ENCODE measurements at places on chromosomes 13 and 19. TPM values are rescaled to one million over a fixed set of nuclear protein-coding genes. Genes with fewer than 3 reads are reported as not detected.
A peak's percentile ranks its signal among the peaks of the same experiment; 100 is the strongest.

DNA sequence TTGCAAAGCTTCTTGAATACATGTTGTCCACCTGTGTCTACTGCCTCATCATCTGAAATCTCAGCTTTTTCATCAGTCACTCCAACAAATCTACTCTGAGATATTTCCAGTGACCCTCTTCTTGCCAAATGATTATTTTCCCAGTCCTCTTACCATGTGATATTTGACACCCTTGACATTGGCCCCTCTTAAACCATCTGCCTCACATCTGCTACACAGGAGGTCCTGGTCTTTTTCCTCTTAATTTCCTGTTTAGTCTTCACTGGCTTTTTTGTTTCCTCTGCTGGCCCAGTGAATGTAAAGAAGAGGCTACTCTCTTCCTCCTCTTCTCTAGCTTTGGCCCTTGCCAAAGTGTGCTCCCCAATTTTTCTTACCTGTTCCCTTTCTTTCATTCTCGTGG is 218.7 kb downstream of the DNAJC15 start:
- no peaks in the 10 kb centered on the region for H3K36me3 ChIP-seq
- H3K4me3 ChIP-seq: no peak overlapping the region
- no peaks in the 10 kb centered on the region for H3K27me3 ChIP-seq
- H3K4me1 ChIP-seq: no peaks in the 10 kb centered on the region
- H3K27ac ChIP-seq: no peak overlapping the region

DNA sequence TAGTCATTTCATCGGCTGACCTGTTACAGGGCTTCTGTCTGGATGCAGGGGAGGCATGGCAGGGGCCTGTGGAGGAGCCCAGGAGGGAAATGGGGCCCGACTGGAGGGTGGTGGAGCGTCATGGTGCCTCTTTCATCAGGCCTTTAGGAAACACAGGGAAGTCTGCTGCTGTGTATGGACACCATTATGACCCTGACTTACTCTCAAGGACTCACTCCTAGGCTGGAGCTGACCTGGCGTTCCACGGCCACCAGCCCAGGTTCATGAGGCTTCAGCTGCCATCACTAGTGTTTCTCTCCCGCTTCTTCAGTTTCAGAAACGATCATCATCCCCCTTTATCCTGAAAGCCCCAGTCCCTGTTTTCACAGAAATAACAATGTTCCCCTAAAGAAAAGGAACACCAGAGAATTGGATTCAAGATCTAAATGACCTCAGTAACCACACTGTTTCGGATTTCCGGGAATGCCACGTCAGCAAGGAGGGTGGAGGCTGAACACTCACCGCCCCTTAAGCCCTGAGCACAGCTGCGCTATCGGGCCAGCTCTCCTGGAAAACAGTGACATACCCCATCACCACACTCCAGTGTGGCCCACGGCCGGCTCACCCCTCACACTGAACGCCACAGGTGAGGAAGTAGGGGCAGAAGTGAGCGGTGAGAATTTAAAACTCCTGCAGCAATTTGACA is 67.6 kb downstream of the SOX1 start:
- no peaks in the 10 kb centered on the region for H3K36me3 ChIP-seq
- DNase-seq: no peak
- no peaks in the 10 kb centered on the region for H3K27me3 ChIP-seq
- no peak overlapping the region for H3K27ac ChIP-seq
- no peak overlapping the region for H3K4me3 ChIP-seq

DNA sequence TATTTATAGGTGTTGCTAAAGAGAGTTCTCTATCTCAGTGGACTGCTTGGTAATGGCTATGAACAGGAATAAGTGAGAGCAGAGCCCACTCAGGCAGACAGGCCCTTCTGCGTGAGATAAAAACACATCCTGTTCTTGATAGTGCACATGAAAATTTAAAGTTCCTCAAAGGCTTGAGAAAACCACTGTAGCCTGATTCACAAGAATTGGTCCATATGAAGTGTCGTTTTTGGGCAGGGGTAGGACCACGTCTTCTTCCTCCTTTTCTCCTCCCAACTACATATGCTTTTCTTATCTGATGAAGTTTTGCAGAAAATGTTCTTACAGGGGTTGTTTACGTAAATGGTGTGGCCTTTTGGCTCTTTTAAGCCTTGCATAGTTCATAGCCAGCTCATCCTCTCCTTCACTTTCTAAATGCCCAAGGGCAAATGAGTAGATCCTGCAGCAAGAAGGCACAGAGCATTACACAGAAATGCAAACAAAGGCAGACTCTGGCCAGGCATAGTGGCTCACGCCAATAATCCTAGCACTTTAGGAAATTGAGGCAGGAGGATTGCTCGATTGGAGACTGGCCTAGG is 53.8 kb downstream of the RNF6 start:
- no peaks in the 10 kb centered on the region for H3K27me3 ChIP-seq
- H3K4me3 ChIP-seq: no peak overlapping the region
- H3K4me1 ChIP-seq: no peaks in the 10 kb centered on the region

GRCh38 chr13:28610996-28611395 is 47.9 kb upstream of the POMP start:
- H3K27me3 ChIP-seq: no peaks in the 10 kb centered on the region
- no peak overlapping the region for H3K4me3 ChIP-seq
- H3K36me3 ChIP-seq: no peaks in the 10 kb centered on the region
- no peak overlapping the region for H3K27ac ChIP-seq
- H3K4me1 ChIP-seq: no peaks in the 10 kb centered on the region

DNA sequence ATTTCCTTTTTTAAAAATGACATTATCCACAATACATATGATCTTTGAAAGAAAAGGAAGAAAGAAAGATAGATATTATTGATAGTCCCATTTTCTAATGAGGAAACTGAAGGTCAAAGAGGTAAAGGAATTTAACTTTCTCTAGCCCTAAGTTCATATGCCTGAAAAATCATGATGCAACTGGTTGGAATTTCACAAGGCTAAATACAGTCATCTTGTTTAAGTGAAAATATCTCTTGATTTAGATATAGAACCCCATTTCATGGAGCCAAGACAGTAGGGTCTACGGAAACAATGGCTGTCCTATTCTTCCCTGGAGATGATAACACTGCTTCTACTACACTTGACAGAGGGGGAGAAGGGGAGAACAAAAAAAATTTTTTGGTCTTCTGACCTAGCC is 366.2 kb downstream of the DNAJC15 start:
- H3K27me3 ChIP-seq: no peaks in the 10 kb centered on the region
- peaks cover 15% of the 10 kb centered on the region for H3K4me1 ChIP-seq
- no peaks in the 10 kb centered on the region for H3K36me3 ChIP-seq
- DNase-seq: no peak
- H3K27ac ChIP-seq: no peak overlapping the region
- no peak overlapping the region for H3K4me3 ChIP-seq

- H3K27me3 ChIP-seq: no peaks in the 10 kb centered on the region
- no peak overlapping the region for H3K27ac ChIP-seq
- no peak overlapping the region for H3K4me3 ChIP-seq
- H3K36me3 ChIP-seq: no peaks in the 10 kb centered on the region
Observed at GRCh38 chr19:44627631-44628030, 14.3 kb downstream of the IGSF23 start.

DNA sequence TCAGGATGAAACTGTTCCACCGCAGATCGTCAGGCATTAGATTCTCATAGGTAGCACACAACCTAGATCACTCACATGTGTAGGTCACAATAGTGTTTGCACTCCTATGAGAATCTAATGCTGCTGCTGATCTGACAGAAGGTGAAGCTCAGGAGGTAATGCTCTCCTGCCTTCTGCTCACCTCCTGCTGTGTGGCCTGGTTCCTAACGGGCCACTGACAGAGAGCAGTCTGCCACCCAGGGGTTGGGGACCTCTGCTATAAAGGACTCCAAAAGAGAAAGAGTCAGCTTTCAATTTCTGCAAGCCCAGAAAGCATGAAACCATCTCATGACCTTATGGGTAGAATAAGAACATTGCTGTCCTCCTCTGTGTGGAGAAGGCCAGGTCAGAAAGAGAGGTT is 43.5 kb upstream of the PCCA start:
- H3K27ac ChIP-seq: no peak overlapping the region
- no peaks in the 10 kb centered on the region for H3K36me3 ChIP-seq
- H3K27me3 ChIP-seq: no peaks in the 10 kb centered on the region
- DNase-seq: no peak

Gene TMEM38A
- 4.7 TPM for total RNA-seq

DNA sequence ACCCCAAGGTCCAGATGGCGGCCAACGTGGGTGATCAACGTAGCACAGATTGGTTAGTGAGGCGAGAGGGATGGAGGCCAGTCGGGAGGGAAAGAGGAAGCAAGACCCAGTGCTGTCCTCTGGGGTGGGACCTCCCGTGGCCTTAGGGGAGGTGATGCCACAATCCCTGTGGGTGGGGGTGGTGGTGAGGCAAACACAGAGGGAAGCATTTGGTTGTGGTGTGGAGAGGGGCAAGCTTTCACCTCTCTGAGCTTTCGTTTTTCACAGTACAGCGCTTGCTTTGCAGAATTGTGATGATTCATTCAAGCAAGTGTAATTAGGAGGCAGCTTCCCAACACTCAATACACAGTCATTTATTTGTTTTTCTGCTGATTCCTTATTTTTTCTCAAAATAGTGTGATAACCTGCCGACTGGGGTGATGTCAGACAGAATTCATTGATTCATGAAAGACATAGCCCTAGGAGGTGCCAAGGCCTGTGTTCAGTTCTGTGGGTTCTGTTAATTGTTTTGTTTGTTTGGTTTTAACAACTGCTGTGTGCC is 2.4 kb downstream of the LENG8 start:
- H3K36me3 ChIP-seq: peaks cover 53% of the 10 kb centered on the region
- no peak overlapping the region for H3K27ac ChIP-seq
- H3K4me3 ChIP-seq: no peak overlapping the region
- no peaks in the 10 kb centered on the region for H3K27me3 ChIP-seq
- no peak for DNase-seq

DNA sequence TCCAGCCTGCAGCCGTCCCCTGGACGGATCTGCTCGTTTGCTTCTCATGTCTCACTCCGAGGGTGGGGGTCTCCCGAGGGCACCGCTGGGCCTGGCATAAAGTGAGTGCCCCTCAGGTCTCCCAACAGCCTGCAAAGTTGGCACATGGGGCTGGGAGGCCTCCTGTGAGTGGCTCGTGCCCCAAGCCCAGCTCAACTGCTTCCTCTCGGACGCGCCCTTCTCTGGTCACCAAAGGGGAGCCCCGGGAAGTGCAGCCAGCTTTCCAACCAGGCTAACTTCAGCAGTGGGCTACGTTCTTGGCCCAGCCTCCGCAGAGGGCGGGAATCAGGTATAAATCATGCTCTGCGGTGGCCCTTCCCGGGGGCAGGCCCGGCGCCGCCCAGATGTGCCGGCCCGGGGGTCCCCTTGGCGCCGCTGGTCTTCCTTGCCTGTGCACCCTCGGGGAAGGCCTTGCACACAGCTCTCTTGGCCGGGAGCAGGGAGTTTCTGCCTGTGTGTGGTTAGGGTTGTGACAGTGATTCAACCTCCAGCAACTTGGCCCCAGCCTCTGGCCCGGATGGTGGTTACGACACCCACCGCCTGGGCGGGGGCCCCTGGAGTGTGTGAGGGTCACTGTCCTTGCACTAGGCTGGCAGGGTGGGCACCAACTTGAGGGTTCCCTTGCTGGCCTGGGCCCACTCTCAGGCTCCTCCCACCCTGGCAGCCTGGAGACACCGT is 20.7 kb downstream of the CEBPG start:
- H3K4me1 ChIP-seq: peaks cover 76% of the 10 kb centered on the region
- peak overlapping the region; percentile 30 for H3K27ac ChIP-seq
- H3K36me3 ChIP-seq: no peaks in the 10 kb centered on the region
- no peak overlapping the region for H3K4me3 ChIP-seq

GRCh38 chr19:30651066-30651465 is 278.9 kb downstream of the ZNF536 start:
- H3K27me3 ChIP-seq: no peaks in the 10 kb centered on the region
- no peak for DNase-seq
- H3K36me3 ChIP-seq: no peaks in the 10 kb centered on the region
- H3K27ac ChIP-seq: no peak overlapping the region
- no peak overlapping the region for H3K4me3 ChIP-seq

DNA sequence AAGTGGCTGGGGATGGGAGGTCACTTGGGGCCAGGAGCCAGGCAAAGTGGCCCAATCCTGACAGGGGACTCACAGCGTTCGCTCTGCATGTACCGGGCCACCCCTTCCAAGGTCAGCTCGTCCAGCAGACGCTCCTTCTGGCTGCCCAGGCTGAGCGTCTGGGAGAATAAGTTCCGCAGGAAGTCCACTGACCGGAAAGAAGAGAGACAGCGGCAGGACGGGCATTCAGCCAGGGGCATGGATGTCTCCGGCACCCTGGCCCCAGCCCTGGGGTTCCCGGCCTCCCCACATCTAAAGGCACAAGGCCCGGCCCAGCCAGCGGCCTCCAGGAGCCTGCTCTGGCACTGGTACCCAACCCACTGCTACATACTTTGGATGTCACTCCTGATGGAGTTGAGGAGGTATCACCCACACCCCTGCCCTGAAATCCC is 6.1 kb downstream of the SIRT2 start:
- no peaks in the 10 kb centered on the region for H3K27me3 ChIP-seq
- H3K36me3 ChIP-seq: peaks cover 26% of the 10 kb centered on the region
- DNase-seq: no peak
- peaks cover 14% of the 10 kb centered on the region for H3K4me1 ChIP-seq
- no peak overlapping the region for H3K4me3 ChIP-seq
- no peak overlapping the region for H3K27ac ChIP-seq

Gene ZNF497
- total RNA-seq: 3.4 TPM

- H3K4me1 ChIP-seq: no peaks in the 10 kb centered on the region
- H3K27me3 ChIP-seq: no peaks in the 10 kb centered on the region
- no peaks in the 10 kb centered on the region for H3K36me3 ChIP-seq
- H3K4me3 ChIP-seq: no peak overlapping the region
Observed at GRCh38 chr19:49213791-49214190, 56.2 kb downstream of the TRPM4 start.

DNA sequence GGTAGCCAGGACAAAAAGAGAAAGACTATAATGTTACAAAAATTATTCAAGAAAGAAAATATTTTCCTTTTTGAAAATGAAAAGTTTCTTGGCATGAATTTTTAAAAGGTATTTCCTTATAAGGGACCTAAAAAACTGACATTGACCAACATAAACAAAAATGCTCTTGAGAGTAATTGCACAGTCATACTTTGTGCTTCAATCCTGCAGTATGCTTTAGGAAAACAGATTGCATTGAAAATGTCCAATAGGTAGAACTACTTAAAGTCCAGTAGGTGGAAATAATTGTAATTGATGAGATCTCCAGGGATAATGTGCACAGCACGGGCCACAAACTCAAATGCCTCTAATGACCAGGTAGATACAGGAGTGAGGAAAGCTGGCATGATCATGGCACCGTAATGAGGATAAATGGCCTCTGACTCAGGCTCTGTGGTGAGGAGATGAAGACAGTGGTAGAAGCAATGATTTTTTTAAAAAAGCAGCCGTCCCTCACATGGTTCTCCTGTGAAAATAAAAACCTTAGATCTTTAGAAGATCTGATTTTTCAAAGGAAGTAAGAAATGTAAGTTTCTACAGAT is 278.0 kb downstream of the ITGBL1 start:
- no peaks in the 10 kb centered on the region for H3K4me1 ChIP-seq
- H3K36me3 ChIP-seq: no peaks in the 10 kb centered on the region
- H3K27me3 ChIP-seq: no peaks in the 10 kb centered on the region
- H3K4me3 ChIP-seq: no peak overlapping the region

Gene CYP4F12
- total RNA-seq: 76.1 TPM

Gene AP1M2
- total RNA-seq: 29.0 TPM

Gene TMEM238
- total RNA-seq: 5.9 TPM
